Left ventricle myocardium inferior (tissue), 1 donor: ENCODE measurements at places on chromosomes 12 and 14. TPM values are rescaled to one million over a fixed set of nuclear protein-coding genes. Genes with fewer than 3 reads are reported as not detected.

- no peak for DNase-seq
Measured at GRCh38 chr14:77148510-77149231, 7.1 kb upstream of the ZDHHC22 start.

SUSD6 gene
- 23.9 TPM for total RNA-seq

KRT2 gene
- not detected for total RNA-seq

- DNase-seq, result no peak
Measured at GRCh38 chr14:38705220-38705619, 397.8 kb downstream of the SEC23A start.

SERPINA9 gene
- not detected for total RNA-seq

- no peak for DNase-seq
Measured at GRCh38 chr12:88994537-88994936, 357.8 kb downstream of the DUSP6 start.
